GM12864 (cell line): ENCODE measurements at places on chromosomes 3 and 15.

DNA sequence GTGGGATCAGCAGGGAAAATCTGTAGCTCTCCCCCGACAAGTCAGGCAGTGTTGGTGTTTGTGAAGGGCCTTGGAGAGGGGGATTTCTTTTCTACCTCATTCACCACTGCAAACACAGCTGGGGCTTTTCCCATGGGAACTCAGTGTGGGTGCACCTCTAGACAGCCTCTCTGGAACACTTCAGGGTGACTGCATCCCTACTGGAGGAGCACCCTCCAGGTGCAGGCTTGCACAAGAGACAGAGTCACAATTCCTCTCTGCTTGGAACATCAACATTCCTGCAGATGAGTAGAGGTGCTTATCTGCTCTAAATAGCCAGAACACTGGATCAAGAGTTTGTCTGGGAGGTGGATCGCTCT lies 72.7 kb upstream of the AKAP13 start:
- no peak for DNase-seq

DNA sequence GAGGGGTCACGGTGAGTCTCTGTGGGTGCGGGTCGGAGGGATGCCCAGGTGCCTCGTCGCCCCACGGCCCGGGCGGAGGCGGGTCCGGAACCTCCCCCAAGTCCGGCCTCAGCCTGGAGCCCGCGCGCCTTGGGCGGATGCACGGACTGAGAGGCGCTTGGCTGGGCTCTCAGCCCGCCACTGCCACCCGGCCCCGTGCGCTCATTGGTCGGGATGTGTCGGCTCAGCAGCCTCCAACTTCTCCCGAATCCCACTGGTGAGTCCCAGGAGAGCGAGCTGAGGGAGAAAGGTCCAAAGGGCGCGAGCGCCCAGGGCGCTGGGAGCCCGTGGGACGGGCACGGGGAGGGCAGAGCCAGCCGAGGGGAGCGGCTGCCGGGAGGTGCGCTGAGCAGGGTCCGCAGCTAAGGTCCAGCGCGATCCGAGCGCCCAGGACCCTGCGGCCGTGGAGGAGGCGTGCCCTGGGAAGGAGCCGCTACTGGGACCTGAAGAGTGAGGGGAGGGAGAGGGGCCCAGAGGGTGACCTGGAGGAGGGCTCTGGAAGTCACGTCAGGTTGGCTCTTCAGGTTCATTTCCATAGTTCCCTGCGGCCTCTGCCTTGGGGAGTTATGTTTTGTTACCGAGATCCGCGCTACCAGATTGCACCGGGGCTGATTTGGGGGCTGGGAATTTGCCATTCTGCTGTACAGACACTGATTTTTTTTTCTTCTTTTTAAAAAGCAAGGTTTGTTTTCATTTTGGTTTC lies at the start of gene MME:
Gene MME, plus strand, starts transcription at position 574 of the 742 bp plus-strand sequence. CDS start 3,849 bp downstream, outside the sequence.
- no peak for DNase-seq

GRCh38 chr3:72248389-72248761 lies 463.4 kb upstream of the PROK2 start:
- DNase-seq, result no peak

DNA sequence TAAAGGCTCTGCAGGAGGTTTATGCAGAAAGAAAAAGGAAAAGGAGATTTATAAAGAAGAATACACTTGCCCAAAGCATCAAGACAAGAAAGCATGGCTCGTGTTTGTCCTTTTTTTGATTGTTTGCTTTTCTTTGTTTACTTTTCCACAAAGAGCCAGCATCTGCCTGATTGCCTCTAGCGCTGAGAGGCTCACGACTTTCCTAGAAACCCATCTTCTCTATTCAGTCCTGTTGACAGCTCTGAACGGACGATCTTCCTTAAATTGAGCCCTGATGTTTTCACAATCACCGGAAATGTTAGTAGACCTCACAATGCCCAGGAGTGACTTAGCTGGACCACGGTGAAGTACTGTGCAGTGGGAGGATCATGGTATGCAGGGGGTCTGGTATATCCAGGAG lies 12.4 kb downstream of the GP5 start:
- DNase-seq, result no peak

GRCh38 chr15:40245666-40246450 lies 7.0 kb downstream of the PAK6 start:
- no peak for DNase-seq

DNA sequence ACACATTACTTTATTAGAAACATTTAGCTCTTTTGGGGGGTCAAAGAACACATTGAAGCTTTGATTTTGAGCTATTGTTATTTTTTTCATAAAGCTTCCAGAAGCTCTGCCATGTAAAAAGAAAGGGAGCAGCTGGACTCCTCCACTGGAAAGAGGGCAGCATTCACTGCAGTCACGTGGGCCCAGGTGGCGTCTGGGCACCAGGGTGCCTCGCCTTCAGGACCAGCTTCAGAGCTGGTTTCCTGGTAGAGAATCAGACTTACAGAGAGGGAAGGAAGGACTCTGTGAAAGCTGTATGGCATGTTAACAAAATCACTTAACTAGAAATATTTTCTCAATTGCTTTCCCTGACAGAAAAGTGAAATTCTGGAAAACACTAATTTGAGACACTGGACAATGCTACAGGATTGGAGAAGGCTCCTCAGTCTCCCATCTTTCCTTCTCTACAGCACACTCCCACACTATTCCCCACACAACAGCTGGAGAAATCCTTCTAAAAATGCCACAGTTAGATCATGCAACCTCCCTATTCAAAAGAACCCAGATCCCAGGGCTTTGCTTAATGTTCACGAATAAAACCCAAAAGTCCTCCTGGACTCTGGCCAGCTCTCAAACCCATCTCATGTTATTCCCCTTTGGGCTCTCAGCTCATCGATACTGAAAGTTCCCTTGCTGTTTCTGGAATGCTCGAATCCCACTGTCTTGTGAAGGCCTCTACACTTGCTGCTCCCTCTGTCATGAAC lies 83.2 kb downstream of the NFKBIZ start:
- no peak for DNase-seq

- DNase-seq, result no peak
Measured at GRCh38 chr3:196660381-196661166, 21.1 kb downstream of the NRROS start.

GRCh38 chr15:98771541-98771940 lies 123.2 kb downstream of the IGF1R start:
- no peak for DNase-seq

- no peak for DNase-seq
Measured at GRCh38 chr3:29258161-29258560, 22.7 kb upstream of the RBMS3 start.

- no peak for DNase-seq
Measured at GRCh38 chr3:196694202-196694638, 17.8 kb downstream of the CEP19 start.

DNA sequence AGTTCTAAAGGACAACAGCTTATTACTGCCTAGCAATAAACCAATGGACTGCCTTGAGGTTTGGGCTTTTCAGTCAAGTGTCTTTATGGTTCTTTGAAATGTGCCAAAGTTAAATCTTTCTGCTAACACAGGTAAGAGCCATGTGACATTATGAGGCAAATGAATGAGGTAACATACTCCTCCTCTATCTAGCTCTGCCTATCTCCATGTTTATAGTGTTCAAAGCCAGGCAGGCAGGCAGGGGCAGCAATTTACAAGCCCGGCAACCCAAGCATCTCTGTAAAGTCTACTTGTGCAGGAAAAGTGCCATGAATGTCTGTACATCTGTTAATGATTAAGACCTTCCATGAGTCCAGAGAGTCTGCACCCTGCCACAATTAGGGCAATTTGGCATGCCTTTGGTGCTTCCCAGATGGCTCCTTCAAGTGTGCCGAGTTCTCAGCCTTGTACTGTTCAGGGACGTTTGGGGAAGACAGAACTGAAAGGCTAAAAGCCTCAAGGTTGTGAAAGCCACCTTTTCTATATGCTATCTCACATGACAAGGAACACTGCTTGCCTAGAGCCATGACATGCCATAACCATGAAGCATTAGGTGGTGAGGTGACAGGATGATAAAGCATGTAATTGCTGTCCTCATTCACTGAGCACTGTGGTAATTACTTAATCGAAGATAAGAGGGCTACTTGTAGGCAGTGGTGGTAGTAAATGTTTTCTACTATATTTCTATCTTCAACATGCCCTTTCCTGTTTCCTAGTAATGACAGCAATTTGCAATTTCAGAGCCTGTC lies 41.4 kb upstream of the EIF1B start:
- DNase-seq, result no peak

- DNase-seq, result no peak
Measured at GRCh38 chr3:49912881-49913281, 9.2 kb upstream of the MST1R start.

DNA sequence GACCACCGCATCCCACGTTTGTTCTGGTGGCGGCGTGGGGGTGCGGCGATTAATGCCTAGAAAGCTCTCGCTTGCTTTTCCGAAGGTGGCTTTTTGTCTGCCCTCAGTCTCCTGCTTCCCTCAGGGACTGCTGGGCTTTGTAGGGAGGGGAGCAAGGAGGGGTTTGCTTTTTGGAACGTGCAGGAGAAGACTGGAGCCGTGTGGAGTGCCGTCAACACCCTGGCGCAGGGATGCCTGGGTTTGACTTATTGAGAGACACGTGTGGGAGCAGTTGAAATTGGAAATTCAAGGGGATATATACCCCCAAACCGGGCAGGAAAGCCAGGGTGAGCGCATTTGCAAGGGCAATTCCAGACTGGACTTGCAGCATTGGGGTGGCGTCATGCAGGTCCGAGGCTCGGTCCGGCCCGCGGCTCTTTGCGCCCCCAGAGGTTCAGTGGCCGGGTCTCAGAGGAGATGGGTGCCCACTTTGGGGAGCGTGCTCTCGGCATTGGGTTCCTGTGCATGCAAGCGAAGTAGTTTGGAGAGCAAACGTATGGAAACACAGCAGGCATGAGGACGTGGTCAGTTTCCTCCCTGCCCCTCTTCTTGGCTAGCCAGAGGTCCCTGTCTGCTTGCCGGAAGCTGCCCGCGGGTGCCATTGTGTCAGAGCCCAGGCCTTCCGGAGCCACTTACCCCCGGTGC lies 2.1 kb downstream of the EPHB1 start:
- DNase-seq, result no peak

- DNase-seq, result no peak
Measured at GRCh38 chr3:23161308-23161707, 41.8 kb upstream of the UBE2E2 start.

GRCh38 chr3:120072867-120073525 lies 21.3 kb downstream of the GSK3B start:
- DNase-seq, result no peak

DNA sequence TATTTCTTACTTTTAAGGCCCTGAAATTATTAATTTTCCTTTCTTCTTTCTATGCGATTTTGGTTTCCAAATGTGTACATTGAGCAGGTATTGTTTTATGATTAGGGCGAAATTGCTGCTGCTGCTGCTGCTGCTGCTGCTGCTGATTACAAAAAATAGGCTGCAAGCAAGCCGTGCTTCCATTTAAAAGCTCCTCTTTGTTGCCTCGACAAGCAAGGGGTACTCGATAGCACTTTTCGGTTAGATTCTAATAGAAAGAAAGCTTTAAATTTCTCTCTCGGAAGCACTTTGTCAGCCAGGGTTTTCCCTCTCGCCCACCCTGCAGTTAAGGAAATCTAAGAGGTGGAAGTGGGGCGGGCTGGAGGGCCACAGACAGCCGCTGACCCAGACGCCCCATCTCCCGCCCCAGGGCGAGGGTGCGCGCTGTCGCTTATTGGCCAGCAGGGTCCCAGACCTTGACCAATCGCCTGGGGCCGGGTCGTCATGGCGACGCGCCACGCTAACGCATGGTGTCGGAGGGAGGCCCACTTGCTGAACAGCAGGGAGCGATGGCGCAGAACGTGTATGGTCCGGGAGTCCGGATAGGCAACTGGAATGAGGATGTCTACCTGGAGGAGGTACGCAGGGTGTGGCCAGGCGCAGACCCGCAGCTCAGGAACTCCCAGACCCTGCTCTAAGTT lies at the start of gene CFAP161:
Gene CFAP161, plus strand, starts transcription at position 489 of the 680 bp plus-strand sequence. Its CDS starts 60 bp downstream, at position 549.
- DNase-seq, result no peak

GRCh38 chr3:61725851-61726333 lies 164.5 kb downstream of the PTPRG start:
- DNase-seq, result no peak

- peak; percentile 59 for DNase-seq
Measured at GRCh38 chr3:72310419-72311380, 525.8 kb upstream of the PROK2 start.

DNA sequence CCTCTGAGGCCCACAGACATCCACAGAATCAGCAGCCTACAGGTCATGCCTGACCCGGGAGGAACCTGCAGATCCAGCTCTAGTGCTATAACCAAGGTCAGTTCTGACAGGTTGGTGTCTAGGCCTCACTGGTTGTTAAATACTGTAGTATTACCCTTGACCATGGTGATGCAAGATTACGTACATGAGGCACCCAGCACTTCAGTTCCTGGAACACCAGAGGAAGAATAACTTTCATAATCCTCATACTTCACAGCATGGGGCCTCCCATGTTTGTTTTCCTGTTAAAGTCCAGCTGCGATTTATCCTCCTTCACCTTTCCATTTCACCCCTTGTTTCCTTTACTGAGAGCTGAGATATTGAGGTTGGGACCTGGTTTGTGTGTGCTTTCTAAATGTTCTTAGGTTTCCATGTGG lies 34.4 kb upstream of the GLCE start:
- no peak for DNase-seq

GRCh38 chr3:128468791-128469527 lies 2.3 kb upstream of the DNAJB8 start:
- no peak for DNase-seq

- no peak for DNase-seq
Measured at GRCh38 chr3:24495326-24495994, 810 bp upstream of the THRB start.
